ENCODE measurements at places on chromosomes 3 and 15.

DNA sequence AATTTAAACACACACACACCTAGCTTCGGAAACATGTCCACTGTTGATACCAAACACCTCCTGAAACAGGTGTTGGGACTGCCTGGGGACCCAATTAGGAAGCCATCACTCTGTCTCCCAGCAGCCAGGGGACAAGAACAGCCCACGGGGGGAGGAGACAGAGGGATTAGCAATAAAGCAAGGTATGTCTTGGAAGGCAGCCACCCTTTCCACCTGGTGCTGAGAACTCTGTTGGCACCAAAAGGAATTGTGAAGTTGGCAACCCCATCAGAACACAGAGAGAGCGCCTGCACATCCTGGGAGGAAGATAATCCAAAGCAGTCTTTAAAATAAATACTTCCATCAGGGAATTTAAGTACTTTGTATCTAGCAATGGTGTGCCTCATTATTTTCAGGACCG is 111.0 kb downstream of the ADAMTS17 start:
- no peak for DNase-seq

- no peak for DNase-seq
Observed at GRCh38 chr3:135215516-135215915, 420.5 kb downstream of the EPHB1 start.

DNA sequence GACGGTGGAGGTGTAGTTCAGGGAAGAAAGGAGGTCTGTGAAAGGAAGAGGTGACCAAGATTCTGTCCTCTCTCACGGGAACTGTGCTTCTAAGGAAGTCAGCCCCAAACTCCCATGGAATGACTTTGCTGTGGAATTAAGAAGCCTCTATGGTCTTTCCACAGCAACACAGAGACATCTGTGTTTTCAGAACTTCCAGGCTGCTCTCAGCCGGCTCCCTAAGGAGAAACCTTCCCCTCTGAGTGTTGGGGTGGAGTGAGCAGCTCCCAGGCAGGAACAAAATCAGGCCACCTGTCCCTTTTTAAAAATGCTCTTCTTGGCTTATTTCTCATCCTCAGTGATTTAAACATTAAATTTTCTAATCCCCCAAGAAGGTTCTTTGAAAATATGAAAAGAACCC is 53.3 kb upstream of the SNRK start:
- no peak for DNase-seq

GRCh38 chr15:45650889-45651525 is 16.2 kb downstream of the SQOR start:
- no peak for DNase-seq

DNA sequence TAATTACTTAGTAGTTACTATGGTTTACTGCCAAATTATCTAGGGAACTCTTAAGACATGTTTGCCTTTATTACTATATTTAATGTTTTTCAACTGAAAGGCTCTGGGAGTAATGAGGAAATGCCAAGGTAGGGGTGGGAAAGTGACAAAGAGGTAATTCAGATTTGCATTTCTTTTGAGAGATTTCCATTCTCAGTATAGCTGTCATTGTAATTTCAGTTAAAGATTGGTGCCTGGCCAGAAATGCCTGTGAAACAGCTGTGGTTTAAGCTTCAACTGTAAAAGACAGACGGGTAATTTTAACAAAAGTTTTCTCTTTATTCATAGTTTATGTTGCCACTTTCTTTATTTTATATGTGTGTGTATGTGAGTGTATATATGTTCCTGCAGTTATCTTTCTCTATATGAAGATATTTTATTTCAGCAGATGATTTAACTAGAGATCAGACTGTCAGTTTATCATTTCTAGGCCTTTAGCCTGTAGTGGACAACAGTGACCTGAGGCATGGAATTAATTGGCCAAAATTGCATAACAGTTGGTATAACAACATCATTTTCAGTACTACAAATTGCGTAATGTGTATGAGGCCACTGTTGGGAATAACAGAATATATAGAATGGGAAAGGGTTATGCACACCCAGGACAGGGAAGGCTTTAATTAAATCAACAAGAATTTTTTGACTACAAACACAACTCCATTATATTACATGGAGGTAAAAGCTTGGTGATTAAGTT is 119.0 kb downstream of the BBX start:
- no peak for DNase-seq

DNA sequence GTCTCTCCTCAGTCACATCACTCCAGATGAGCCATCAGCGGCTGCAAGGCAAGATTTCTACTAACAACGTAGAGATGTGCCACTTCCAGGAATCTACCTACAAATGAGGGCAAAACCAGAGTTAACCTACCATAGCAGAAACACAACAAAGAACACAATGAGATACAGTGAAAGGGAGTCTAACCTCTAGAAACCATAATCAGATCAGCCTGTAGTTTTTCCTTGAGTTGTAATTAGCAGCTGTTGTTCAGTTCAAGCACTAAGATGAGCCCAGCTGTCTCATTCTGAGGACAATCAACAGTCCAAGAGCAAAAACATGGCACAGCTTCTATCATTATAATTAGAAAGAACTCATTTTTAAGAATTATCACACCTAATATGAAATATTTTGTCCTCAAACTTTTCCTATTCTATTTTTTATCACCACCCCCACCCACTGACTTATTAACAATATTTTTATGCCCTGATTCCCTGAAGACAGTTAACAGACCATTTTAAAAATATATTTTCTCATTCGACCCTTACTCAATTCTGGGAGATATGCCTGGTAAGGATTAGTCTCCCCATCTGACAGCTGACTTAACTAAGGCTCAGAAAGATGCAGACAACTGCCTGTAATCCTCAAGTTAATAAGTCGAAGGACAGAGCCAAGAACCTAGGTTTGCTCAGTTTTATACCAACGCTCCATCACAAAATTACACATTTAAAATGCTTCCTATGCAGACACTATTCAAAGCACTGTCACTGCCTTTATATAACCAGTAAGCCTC is 50.1 kb downstream of the MAGI1 start:
- DNase-seq: no peak

- DNase-seq: no peak
Observed at GRCh38 chr15:90683876-90684275, 33.3 kb upstream of the BLM start.

DNA sequence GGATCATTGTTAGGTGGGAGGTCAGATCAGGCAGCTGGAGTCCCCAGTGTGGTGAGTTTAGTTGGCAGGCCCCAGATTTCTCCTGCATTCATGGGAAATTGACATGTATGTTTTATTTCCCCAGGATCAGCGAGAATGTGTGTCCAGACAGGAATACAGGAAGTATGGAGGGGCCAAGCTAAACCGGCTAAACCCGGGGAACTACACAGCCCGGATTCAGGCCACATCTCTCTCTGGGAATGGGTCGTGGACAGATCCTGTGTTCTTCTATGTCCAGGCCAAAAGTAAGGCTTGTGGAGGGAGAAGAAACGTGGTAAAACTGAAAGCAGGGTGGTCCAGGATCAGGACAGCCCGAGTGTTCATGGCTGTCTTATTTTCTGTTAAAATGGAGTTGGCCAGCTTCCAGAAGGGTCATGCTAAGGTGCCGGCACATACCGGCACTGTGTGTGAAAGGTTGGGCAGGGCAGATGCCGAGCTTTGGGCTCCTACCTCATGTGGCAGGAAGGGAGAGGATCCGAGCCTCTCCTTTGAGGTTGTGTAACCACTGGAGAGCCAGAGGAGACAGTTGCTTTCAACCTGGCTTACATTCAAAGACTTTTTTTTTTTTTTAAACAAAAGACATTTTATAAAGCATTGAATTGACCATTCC is 83.1 kb downstream of the PGPEP1L start:
- no peak for DNase-seq
